ENCODE measurements at places on chromosomes 13 and 19. TPM values are rescaled to one million over a fixed set of nuclear protein-coding genes. Genes with fewer than 3 reads are reported as not detected.

DNA sequence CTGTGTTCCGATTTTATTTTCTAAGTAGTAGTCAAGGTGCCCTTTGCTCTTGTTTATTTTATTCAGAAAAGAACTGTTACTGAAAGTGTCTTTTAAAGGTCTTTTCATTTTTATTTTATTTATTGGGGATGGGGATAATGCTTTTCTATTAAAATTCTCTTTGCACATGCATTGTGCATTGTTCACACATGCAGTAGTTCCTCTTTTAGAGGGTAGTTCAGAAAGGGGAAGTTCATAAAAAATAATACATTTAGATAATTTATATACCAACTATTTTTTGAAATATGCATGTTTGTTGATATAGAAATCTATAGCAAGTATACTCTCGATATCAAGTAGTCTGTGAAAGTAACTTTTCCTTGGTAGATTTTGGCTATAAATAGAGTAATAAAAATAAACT lies 3.5 kb downstream of the GPC5 start:
- 0 out of 2 replicates have a peak, but pooled peaks cover 4% of the 10 kb centered on the region for H3K4me1 ChIP-seq
- no peak overlapping the region for H3K27ac ChIP-seq
- no peak overlapping the region for H3K4me3 ChIP-seq

DNA sequence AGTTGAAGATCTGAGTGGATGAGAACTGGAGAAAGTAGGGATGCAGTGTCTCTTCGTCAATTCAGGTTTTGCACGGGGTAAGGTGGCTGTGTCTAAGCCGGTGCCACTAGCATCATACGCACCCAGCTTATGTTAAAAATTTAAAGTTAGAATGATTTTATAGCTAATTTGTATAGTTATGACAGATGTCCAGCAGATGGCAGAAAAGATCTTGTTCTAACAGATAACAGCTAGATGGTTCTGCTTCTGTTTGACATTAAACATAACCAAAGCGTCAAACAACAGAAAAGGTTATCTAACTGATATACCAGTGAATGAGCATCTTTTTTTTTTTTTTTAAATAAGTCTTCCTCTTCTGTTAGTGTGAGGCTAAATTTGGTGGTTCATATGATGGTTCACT lies 18.8 kb upstream of the EDDM13 start:
- no peaks in the 10 kb centered on the region for H3K36me3 ChIP-seq
- H3K4me1 ChIP-seq: no peaks in the 10 kb centered on the region
- no peak overlapping the region for H3K4me3 ChIP-seq
- DNase-seq: peak; percentile 48

C19orf38 gene
- not detected for total RNA-seq

GRCh38 chr19:35033067-35034004 lies 3.1 kb downstream of the SCN1B start:
- peaks cover 38% of the 10 kb centered on the region for H3K4me1 ChIP-seq
- DNase-seq: no peak
- no peak overlapping the region for H3K27ac ChIP-seq
- H3K27me3 ChIP-seq: no peaks in the 10 kb centered on the region

GCDH gene
- total RNA-seq: 35.0 TPM

SETDB2 gene
- 9.5 TPM for total RNA-seq

DNA sequence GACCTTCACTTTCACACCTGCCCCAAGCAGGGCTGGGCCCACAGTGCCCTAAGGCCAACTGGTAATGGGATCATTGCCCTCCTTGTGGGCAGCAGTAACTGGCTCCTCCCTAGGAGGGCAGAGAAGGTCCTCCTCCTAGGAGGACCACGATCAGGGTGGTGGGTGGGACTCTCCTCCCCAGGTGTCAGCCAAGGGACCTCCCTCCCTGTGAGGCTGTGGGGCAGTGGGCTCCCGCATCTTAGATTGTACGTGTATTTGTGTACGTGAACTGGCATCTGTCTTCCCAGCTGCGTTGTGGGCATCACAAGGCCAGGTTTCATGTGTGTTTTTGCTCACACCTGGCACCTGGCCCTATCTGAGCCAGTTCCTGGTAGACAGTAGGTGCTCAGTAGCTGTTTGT lies 111.8 kb downstream of the SOX1 start:
- H3K27ac ChIP-seq: no peak overlapping the region
- no peaks in the 10 kb centered on the region for H3K36me3 ChIP-seq
- H3K4me3 ChIP-seq: no peak overlapping the region
- peaks cover 4% of the 10 kb centered on the region for H3K27me3 ChIP-seq
- H3K4me1 ChIP-seq: no peaks in the 10 kb centered on the region

DNA sequence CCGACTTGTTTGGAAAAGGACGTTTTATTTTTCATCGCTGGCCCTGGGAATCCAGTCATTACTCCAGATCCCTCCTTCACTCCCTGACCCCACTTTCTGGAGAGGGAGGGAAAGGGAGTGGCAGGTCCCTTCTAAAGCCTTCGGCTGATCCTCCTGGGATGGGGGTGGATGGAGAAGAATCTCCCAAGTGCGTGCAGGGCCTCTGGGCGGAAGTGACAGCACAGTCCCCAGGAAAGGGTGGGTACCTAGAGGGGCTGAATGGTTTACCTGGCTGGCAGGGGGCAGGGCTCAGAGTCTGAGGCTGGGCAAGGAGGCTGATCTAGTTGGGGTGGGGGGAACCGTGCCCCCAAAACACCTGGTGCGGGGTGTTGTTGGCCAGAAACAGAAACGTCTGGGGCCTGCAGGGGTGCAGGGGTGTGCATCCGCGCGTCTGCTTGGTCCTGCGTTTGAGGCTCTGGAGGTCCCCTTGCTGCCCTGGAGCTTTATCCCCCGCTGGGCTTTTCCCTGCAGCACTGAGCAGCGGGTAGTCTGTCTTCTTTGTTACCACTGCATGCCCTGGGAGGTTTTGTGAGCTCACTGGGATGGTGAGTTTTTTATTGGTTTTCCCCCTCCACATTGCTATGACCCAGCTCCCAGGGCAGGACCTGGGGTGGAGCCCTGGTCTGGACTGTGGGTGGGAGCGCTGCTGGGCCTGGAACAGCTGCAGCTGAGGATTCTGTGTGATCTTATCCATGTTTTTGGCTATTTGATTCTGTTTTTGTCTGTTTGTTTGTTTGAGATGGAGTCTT lies 3.0 kb upstream of the ZNF628 start:
- H3K4me1 ChIP-seq: peaks cover 51% of the 10 kb centered on the region
- H3K36me3 ChIP-seq: no peaks in the 10 kb centered on the region
- no peak for DNase-seq
- H3K4me3 ChIP-seq: no peak overlapping the region
- H3K27ac ChIP-seq: no peak overlapping the region

GRCh38 chr19:47272448-47273312 lies 2.0 kb upstream of the INAFM1 start:
- H3K27me3 ChIP-seq: no peaks in the 10 kb centered on the region
- peak overlapping the region; percentile 98 for H3K27ac ChIP-seq
- H3K4me3 ChIP-seq: peak overlapping the region; percentile 75

DNA sequence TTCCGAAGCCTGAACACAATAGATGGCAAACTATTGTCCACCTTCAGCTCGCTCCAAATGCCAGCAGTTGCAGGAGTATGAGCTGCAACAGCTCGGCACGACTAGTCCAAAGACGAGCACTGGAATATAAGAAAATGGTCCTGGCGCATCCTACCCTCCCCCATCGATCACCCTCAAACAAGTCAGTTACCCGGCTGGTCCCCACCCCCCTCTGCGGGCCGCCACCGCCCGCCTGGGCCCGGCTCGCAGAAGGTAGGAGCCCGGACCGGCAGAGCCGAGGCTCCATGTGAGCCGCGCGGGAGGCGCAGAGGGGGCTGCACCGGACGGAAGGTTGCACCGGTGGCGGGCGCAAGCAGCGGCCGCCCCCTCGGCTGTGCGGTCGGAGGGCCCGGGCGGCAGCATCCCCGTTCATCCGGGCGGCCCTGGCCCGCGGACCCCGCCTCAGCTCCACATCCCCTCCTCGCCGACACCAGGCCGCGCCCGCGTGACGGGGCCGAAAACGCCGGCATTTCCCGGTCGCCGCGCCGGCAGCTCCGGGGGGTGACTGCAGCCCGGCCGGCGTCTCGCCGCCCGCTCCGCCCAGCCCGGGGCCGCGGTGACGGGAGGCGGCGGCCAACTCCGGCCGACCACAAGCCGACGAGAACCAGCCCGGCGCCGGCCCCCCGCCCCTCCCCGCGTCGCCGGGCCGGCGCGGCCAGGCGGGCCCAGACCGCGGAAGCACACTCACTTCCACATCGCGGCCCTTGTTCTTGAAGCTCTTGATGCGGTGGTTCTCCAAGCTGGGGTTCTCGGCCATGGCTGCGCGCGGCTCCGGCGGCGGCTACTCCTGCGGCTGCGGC lies 552 bp downstream of the KPNA3 start:
- no peaks in the 10 kb centered on the region for H3K27me3 ChIP-seq
- no peaks in the 10 kb centered on the region for H3K36me3 ChIP-seq
- peaks cover 49% of the 10 kb centered on the region for H3K4me1 ChIP-seq
- DNase-seq: no peak

- H3K27me3 ChIP-seq: no peaks in the 10 kb centered on the region
- peaks cover 27% of the 10 kb centered on the region for H3K4me1 ChIP-seq
- no peak within 1 kb of the TSS for H3K27ac ChIP-seq
- no peaks in the 10 kb centered on the region for H3K36me3 ChIP-seq
- DNase-seq: no peak
Observed at GRCh38 chr19:54364775-54365257, at the start of gene LAIR1. Gene LAIR1, minus strand, starts transcription at chr19:54364931. Its CDS starts 127 bp downstream, at chr19:54364804.

HNRNPM gene
- total RNA-seq: 102 TPM

- no peaks in the 10 kb centered on the region for H3K36me3 ChIP-seq
- H3K4me1 ChIP-seq: no peaks in the 10 kb centered on the region
- no peak for DNase-seq
- H3K27me3 ChIP-seq: no peaks in the 10 kb centered on the region
- H3K4me3 ChIP-seq: no peak overlapping the region
- H3K27ac ChIP-seq: no peak overlapping the region
Observed at GRCh38 chr19:46173886-46174480, 25.9 kb downstream of the IGFL2 start.

DNA sequence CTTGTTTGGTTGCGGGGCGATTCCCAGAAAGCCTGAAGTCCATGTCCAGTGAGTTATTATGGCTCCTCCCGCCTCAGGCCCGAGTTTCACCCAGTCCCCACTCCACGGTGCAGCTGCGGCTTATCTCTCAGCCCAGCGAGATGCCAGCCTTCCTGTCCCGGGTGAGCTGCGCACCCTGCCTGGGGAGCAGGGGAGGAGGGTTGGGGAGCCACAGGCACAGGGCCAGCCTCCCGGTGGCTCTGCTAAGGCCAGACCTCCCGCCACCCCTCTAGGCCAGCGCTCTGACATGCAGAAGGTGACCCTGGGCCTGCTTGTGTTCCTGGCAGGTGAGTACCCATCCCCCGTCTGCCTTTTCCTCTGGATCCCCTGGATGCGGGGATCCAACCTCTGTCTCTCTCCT lies 3.5 kb downstream of the FXYD3 start:
- no peak overlapping the region for H3K27ac ChIP-seq
- no peak overlapping the region for H3K4me3 ChIP-seq
- peaks cover 99% of the 10 kb centered on the region for H3K4me1 ChIP-seq
- DNase-seq: no peak

DNA sequence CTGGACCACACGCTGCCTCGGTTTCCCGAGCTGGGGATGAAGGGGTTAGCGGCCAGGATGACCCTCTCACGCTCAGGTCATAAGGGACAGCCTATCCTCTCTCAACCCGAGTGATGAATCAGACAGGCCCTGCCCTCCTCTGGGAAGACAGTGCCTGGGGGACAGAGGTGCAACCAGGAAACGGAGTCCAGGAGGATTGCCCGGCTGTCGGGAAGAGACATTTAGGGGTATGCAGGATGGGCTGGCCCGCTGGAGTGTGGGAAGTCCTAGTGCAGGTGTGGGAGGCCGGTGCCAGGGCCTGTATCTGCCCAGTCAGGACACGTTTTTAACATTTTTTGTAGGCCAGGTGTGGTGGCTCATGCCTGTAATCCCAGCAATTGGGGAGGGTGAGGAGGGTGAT lies 8.3 kb downstream of the LSM7 start:
- H3K4me1 ChIP-seq: peaks cover 30% of the 10 kb centered on the region
- peaks cover 24% of the 10 kb centered on the region for H3K36me3 ChIP-seq
- no peak overlapping the region for H3K4me3 ChIP-seq
- no peak overlapping the region for H3K27ac ChIP-seq
- no peak for DNase-seq
- H3K27me3 ChIP-seq: 0 out of 3 replicates have a peak, but pooled peaks cover 3% of the 10 kb centered on the region

ASF1B gene
- total RNA-seq: 21.9 TPM

GRCh38 chr13:19053561-19053960 lies 128.1 kb downstream of the TUBA3C start:
- no peaks in the 10 kb centered on the region for H3K4me1 ChIP-seq
- H3K36me3 ChIP-seq: no peaks in the 10 kb centered on the region
- no peak overlapping the region for H3K4me3 ChIP-seq
- no peak for DNase-seq
- H3K27ac ChIP-seq: no peak overlapping the region

DNA sequence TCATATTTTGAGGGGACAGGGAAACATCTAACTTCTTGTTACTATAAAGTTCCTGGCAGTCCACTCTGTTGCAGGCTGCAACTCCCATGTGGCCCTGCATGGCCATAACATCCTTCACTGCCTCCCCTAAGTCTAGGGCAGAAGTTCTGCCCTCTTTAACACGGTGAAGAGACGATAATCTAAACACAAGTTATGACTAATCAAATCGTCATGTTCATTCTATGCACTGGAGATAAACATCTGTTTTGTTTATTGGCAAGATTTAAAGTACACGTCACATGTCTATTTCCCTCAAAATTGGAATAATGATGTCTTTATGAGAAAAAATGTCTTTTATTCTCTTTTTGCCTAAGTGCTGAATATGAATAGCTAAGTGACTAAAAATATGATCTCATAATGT lies 1629.4 kb downstream of the PCDH9 start:
- no peaks in the 10 kb centered on the region for H3K27me3 ChIP-seq
- no peak for DNase-seq
- H3K4me3 ChIP-seq: no peak overlapping the region
- H3K4me1 ChIP-seq: no peaks in the 10 kb centered on the region
- no peaks in the 10 kb centered on the region for H3K36me3 ChIP-seq

- peaks cover 34% of the 10 kb centered on the region for H3K4me1 ChIP-seq
- no peaks in the 10 kb centered on the region for H3K27me3 ChIP-seq
- 0 out of 3 replicates have a peak, but pooled peaks cover 9% of the 10 kb centered on the region for H3K36me3 ChIP-seq
- peak; percentile 47 for DNase-seq
- H3K27ac ChIP-seq: peak within 1 kb of the TSS; percentile 66
Observed at GRCh38 chr19:57830071-57830602, at the start of gene ZNF587B. Gene ZNF587B, plus strand, starts transcription at chr19:57830299. Its CDS starts 230 bp downstream, at chr19:57830529.
